KG1 (cell line): ENCODE measurements at places on chromosomes 7 and 10.

- DNase-seq, result no peak
These were observed 5.3 kb upstream of the MYOZ1 start for GRCh38 chr10:73646598-73647041.

GRCh38 chr7:42017349-42017986 lies 219.5 kb downstream of the GLI3 start:
- DNase-seq, result no peak

GRCh38 chr10:60003651-60004523 lies 97.5 kb upstream of the CCDC6 start:
- no peak for DNase-seq

DNA sequence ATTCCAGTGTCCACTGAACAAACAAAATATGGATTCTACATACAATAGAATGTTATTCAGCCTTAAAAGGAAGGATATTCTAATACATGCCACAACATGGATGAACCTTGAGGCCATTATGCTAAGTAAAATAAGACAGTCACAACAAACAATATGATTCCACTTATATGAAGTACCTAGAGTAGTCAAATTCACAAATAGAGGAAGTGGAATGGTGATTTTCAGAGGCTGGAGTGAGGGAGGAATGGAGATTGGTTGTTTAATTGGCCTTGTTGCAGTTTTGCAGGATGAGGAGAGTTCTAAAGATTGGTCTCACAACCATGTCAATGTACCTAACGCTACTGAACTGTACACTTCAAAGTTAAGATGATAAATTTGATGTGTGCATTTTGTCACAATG lies 119.6 kb downstream of the CHN2 start:
- DNase-seq, result no peak

GRCh38 chr10:127854769-127855590 lies 37.8 kb downstream of the CLRN3 start:
- no peak for DNase-seq
